ENCODE measurements at places on chromosomes 6 and 20.

- DNase-seq = no peak
These were observed 12.5 kb upstream of the POU3F2 start for GRCh38 chr6:98821756-98822405.

DNA sequence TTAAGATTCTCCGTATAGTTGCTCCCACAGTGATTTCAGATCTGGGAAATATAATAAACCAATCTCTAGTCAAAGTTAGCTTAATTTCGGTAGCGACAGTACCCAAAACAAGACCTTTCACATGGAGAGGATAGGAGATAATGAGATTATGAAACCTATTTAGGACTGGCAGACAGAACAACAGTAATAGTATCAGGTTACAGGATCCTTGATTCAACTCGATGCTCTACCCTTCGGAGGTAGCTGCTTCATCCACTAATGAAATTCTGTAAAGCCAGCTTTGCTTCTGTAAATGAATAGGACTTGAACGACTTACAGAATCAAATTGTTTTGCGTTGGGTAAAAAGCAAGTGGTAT is 534 bp upstream of the AKIRIN2 start:
- no peak for DNase-seq

- no peak for DNase-seq
These were observed 36.5 kb downstream of the PLCG1 start for GRCh38 chr20:41173791-41174341.

DNA sequence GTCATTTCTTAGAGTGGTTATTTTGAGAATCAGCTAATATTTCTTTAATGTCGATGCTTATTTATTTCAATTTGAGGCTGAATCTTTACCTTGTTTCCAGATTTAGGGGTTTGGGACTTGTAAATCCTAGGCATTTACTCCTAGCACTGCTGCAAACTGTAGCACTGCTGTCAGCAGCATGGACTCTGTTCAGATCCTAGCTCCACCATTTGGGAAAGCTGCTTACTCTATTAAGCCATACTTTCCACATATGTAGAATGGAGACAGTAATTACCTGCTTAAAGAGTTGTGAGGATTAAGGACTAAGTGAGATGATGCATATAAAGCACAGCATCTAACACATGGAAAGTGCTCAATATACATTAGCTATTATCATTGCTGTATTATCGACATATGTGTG is 28.7 kb downstream of the TMEM242 start:
- DNase-seq = no peak

GRCh38 chr6:168201383-168201782 is 118.2 kb downstream of the DACT2 start:
- no peak for DNase-seq

Data from NCI-H2081 treated with DMSO at 0.1 percent for 48 hours (cell line).